Gastrocnemius medialis (tissue), 4 donors: ENCODE measurements at places on chromosomes 6 and 20. TPM values are rescaled to one million over a fixed set of nuclear protein-coding genes. Genes with fewer than 3 reads are reported as not detected.
A peak's percentile ranks its signal among the peaks of the same experiment; 100 is the strongest.

The SYNDIG1 gene
- 1.3 TPM for total RNA-seq

The ISM1 gene
- total RNA-seq: 3.7 TPM

The PREX1 gene
- total RNA-seq: 10.9 TPM

The INSM1 gene
- not detected for total RNA-seq

DNA sequence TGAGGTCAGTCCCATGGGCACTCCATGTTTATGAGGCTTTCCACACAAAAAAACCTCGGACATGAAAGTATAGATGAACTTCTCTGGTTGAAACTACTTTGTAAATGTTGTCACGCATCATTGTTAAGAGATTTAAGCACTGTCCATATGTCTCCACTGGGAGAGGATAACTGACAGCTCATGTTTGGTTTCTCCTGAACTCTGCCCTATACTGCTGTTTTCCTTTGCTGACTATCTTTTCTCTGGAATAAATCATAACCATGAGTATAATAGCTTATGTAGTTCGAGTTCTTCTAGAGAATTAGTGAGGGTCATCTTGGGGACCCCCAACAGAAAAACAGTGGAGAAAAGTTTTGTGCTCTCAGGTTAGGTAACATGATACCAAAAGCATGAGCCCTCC lies 14.3 kb downstream of the THEMIS start:
- H3K27me3 ChIP-seq: no peaks in the 10 kb centered on the region
- H3K27ac ChIP-seq: no peak overlapping the region
- DNase-seq: no peak
- H3K4me1 ChIP-seq: no peaks in the 10 kb centered on the region
- no peaks in the 10 kb centered on the region for H3K36me3 ChIP-seq

GRCh38 chr6:128397996-128398395 lies 122.4 kb downstream of the PTPRK start:
- peak; percentile 2 for DNase-seq
- H3K4me3 ChIP-seq: peak overlapping the region; percentile 2
- H3K27ac ChIP-seq: no peak overlapping the region
- H3K27me3 ChIP-seq: no peaks in the 10 kb centered on the region
- peaks cover 8% of the 10 kb centered on the region for H3K4me1 ChIP-seq
- no peaks in the 10 kb centered on the region for H3K36me3 ChIP-seq

- DNase-seq: no peak
- H3K4me1 ChIP-seq: peaks cover 6% of the 10 kb centered on the region
- H3K4me3 ChIP-seq: no peak overlapping the region
- H3K27me3 ChIP-seq: no peaks in the 10 kb centered on the region
These were observed 57.4 kb downstream of the SLC24A3 start for GRCh38 chr20:19269737-19270340.

DNA sequence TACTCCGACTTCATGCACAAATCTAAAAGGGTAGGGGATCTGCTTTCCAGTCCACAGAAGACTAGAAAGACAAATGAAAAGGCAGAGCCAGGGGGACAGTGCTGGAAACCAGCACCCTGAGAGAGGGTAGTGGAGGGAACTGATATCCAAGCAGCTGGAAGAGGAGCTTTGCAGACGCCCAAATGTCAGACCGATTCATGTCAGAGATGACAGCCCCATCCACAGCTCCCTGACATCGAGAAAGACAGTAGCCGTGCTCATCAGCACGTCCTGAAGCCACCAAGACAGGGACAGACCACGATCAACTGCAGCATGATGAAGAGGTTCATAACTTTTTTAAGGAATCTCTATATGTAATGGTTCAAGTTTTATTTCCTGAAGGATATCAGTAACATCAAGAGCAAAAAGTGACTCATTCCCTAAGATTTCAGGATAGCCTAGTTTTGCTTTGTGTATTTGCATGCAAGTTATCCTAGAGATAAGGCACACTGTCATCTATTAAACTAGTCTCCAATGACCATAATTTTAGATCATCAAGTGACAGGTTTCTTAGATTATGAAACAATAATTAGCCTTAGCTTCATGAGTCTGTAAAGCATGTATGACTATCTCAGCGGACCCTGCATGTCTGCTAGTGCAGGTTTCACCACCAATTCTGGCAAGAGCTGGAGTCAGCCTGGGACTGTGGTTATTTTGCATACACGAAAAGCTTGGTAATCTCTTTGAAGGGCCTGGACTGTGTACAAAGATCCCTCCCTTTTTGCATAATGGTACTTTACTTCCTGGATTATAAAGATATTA lies 43.0 kb downstream of the PRDM1 start:
- no peak overlapping the region for H3K27ac ChIP-seq
- no peaks in the 10 kb centered on the region for H3K4me1 ChIP-seq
- no peak overlapping the region for H3K4me3 ChIP-seq
- DNase-seq: no peak
- H3K27me3 ChIP-seq: no peaks in the 10 kb centered on the region

DNA sequence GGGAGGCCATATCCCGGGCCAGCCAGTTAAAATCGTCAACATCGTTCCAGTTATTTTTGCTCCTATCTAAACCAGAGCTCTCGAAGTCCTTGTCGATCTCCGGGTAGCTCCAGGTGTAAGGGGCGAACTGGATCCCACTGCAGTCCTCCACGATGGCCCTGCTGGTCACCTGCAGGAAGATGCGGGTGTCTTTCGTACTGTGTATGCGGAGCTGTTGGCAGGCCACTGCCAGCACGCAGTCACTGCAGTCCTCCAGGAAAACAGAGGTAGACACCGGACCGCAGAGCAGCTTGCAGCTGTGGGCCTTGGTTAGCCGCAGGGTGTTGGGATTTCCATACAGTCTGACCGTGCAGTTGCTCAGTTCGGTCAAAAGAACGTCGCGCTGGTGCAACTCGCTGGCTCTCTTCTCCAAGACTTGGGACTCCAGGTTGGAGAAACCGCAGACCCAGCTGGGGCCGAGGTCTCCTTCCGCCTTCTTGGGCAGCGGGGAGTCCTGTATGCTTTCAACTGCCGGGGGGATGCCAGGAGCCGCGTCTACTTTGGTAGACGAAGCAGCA lies 742 bp downstream of the TBCC start:
- no peaks in the 10 kb centered on the region for H3K27me3 ChIP-seq
- H3K36me3 ChIP-seq: no peaks in the 10 kb centered on the region
- peak; percentile 78 for DNase-seq
- peaks cover 29% of the 10 kb centered on the region for H3K4me1 ChIP-seq
- peak overlapping the region; percentile 80 for H3K4me3 ChIP-seq
- peak overlapping the region; percentile 100 for H3K27ac ChIP-seq
